ENCODE measurements at places on chromosomes 3 and 15.

GRCh38 chr3:194176274-194176991 is 40.5 kb downstream of the HES1 start:
- no peaks in the 10 kb centered on the region for H3K4me1 ChIP-seq
- peaks cover 41% of the 10 kb centered on the region for H3K27me3 ChIP-seq
- no peak for DNase-seq
- H3K36me3 ChIP-seq, result no peaks in the 10 kb centered on the region
- H3K4me3 ChIP-seq, result no peak overlapping the region
- no peak overlapping the region for H3K27ac ChIP-seq

DNA sequence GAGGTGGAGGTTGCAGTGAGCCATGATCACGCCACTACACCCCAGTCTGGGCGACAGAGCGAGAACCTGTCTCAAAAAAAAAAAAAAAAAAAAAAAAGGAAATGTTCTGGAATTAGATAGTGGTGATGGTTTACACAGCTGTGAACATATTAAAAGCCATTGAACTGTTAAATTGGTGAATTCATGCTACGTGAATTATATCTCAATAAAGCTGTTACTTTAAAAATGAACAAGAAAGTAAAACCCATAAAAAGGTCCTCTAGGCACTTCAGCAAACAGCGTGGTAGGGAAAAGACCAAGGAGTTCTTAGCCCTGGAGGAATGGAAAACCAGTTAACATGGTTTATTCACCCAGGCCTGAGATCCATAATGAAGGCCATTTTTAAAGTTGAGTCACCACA is 180.1 kb downstream of the ATG7 start:
- no peaks in the 10 kb centered on the region for H3K27me3 ChIP-seq
- no peak for DNase-seq
- no peaks in the 10 kb centered on the region for H3K36me3 ChIP-seq

- DNase-seq, result no peak
- no peaks in the 10 kb centered on the region for H3K36me3 ChIP-seq
- H3K4me1 ChIP-seq, result no peaks in the 10 kb centered on the region
- H3K27ac ChIP-seq, result no peak overlapping the region
Observed at GRCh38 chr3:12058408-12058807, 54.2 kb downstream of the SYN2 start.

DNA sequence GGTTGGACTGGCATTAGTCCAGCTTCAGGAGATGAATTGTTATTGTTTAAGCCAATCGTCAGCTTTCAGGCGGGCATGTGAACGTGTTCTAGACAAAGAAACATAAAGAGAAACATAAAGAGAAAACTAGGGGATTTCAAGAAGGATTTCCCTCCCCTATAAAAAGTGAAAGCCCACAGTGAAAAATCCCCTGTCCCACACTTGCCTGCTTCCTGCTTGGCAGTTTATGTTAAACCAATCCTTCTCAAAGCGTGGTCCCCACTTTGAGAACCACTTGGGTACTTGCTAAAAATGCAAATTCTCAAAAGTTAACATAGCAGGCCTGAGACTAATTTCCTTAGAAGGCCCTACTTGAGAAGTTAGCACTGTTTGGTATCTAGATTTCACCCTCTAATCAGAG is 293.0 kb upstream of the SOX14 start:
- no peak overlapping the region for H3K4me3 ChIP-seq
- no peaks in the 10 kb centered on the region for H3K4me1 ChIP-seq
- H3K36me3 ChIP-seq, result no peaks in the 10 kb centered on the region

- H3K4me1 ChIP-seq, result no peaks in the 10 kb centered on the region
- H3K36me3 ChIP-seq, result no peaks in the 10 kb centered on the region
- H3K27me3 ChIP-seq, result no peaks in the 10 kb centered on the region
- no peak overlapping the region for H3K27ac ChIP-seq
Observed at GRCh38 chr3:24741506-24741905, 246.9 kb upstream of the THRB start.

All from astrocyte (in vitro differentiated cells and primary cell).